Naive thymus-derived CD8-positive, alpha-beta T cell (primary cell): ENCODE measurements at places on chromosomes 3 and 15.

DNA sequence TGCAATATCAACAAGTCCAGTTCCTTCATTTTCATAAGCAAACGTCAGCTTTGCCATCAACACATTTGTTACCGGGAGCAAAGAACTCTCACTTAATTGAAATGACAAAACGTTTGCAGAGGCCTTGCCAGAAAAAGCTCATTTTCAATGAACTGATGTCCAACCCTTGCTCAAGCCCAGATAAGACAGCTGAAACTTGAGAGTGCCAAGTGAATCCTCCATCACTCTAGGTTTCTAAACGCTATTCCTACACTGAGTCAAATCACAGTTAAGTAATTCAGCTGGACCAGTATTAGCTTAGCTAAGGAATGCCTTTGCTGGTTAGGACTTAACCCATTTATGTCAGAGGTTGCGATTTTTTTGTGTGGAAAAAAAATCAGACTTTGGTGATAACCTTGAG is 11.5 kb downstream of the CHSY1 start:
- no peaks in the 10 kb centered on the region for H3K36me3 ChIP-seq
- peaks cover 78% of the 10 kb centered on the region for H3K4me1 ChIP-seq
- no peak for DNase-seq
- H3K4me3 ChIP-seq, result no peak overlapping the region
- no peaks in the 10 kb centered on the region for H3K27me3 ChIP-seq
- no peak overlapping the region for H3K27ac ChIP-seq

DNA sequence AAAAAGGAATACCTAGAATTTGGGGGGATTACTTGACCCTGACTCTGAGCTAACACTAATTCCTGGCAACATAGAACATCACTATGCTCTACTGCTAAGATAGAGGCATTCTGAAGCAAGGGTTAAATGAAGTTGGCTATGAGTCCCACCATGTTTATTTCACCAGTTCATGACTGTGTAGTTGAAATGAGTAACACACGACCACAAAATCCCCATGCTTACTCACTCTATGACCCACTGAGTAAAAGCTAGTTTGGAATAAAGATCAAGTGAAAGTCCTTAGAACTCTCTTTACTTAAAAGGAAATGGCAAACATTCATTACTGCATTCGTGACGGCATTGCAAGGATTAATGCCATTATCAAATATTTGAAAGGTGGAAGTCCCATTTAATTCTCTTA is 47.4 kb downstream of the MRPL46 start:
- DNase-seq, result no peak
- H3K27ac ChIP-seq, result no peak overlapping the region
- H3K27me3 ChIP-seq, result peaks cover 13% of the 10 kb centered on the region
- no peak overlapping the region for H3K4me3 ChIP-seq
- H3K4me1 ChIP-seq, result no peaks in the 10 kb centered on the region

- peak overlapping the region; percentile 26 for H3K4me3 ChIP-seq
- H3K36me3 ChIP-seq, result no peaks in the 10 kb centered on the region
- peaks cover 9% of the 10 kb centered on the region for H3K4me1 ChIP-seq
- H3K27me3 ChIP-seq, result peaks cover 4% of the 10 kb centered on the region
Observed at GRCh38 chr3:169940470-169941181, 26.0 kb upstream of the SEC62 start.

DNA sequence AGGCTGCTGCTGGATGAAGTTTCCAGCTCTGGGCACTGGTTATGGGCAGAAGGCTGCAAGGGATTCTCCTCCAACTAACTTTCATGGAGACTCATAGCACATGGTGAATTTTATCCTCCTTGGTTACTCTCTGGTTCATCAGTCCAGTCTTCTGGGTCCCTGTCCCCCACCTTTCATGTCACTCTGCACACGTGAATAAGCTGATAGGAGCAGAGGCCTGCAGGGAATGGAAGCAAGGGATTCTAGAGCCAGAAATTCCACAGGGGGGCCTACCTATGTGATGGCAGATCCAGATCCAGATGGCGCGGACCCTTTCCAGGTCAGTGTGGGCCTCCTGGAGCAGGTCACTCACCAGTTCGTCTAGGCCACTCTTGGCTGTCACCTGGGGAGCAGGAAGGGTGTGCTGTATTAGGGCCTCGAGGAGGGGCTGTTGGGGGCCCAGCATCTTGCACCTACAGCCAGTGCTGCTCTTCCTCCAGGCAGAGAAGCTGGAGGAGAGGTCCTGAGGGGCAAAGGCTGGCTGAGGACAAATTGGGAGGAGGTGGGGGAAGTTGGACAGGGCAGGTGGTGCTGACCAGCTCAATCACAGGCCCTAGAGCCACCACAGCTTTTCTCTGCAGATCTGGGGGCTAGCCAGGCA is 30.2 kb downstream of the KY start:
- no peak overlapping the region for H3K4me3 ChIP-seq
- no peaks in the 10 kb centered on the region for H3K27me3 ChIP-seq
- DNase-seq, result no peak

- peaks cover 27% of the 10 kb centered on the region for H3K27me3 ChIP-seq
- DNase-seq, result no peak
- H3K27ac ChIP-seq, result no peak overlapping the region
- no peak overlapping the region for H3K4me3 ChIP-seq
Observed at GRCh38 chr15:70016511-70016994, 81.2 kb downstream of the TLE3 start.

DNA sequence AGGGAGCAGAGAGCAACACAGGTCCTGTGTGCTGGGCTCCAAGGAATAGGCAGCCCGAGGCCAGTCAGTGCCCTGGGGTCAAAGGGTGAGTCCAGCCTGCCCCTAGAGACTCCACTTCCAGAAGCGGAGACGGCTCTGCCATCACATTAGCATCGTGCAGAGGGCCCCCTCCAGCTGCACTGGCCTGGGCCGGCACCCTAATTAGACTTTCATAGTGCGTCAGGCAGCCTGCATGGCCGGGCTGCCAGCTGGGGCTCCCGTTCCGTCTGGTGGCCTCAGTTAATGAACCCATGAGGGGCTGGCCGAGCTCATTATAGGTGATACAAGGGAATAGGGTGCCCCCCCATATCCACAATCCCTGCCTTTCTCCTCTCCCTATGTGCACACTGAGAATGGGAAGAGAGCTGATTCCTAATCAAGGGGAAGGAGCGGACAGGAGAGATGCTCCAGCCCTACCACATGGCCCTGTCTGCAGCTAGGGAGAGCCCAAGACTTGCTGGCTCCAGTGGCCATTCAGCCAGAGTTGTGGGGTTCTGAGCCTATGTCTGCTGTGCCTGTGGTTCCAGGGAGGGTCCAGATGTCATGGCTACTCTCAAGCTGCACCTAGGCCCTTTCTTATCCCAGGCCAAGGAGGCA is 128.0 kb downstream of the SRGAP3 start:
- H3K27ac ChIP-seq, result no peak overlapping the region
- peaks cover 2% of the 10 kb centered on the region for H3K36me3 ChIP-seq
- no peak overlapping the region for H3K4me3 ChIP-seq
- no peaks in the 10 kb centered on the region for H3K4me1 ChIP-seq

DNA sequence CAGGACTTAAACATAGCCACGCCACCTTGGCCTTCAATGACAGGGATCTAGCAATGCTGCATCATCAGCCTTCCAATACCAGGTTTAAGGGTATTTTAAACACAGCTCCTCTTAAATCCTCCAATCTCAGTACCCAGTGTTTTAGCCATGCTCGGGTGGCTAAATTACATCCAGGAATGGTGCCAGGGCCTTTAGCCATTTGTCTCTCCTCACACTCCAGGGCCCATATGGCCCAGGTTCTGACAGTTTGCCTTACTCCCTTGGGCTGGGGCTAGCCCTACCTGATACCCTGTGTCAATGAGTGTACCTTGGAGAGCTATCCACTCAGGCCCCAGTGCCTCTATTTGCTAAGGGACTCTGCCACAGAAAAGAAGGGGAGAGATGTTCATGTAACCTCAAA is 29.4 kb downstream of the ZNF589 start:
- H3K27me3 ChIP-seq, result no peaks in the 10 kb centered on the region
- H3K36me3 ChIP-seq, result peaks cover 16% of the 10 kb centered on the region
- peaks cover 34% of the 10 kb centered on the region for H3K4me1 ChIP-seq

DNA sequence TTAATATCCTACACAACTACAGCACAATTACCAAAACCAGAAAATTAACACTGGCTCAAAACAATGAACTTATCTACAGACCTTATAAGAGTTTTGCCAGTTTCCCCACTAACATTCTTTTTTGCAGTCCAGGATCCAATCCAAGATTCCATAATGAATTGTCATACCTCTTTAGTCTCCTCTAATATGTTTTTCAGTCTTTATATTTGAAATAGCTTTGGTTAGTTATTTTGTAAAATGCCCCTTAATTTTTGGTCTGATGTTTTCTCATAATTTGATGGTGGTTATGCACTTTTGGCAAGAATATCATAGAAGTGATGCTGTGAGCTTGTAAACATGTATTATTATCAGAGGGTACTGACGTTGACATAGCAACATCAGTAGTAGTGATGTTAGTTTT is 124.3 kb downstream of the ISL2 start:
- H3K36me3 ChIP-seq, result peaks cover 44% of the 10 kb centered on the region
- H3K27ac ChIP-seq, result no peak overlapping the region
- DNase-seq, result no peak
- H3K4me3 ChIP-seq, result no peak overlapping the region

GRCh38 chr3:69080233-69080920 is at the start of gene UBA3:
TSS of gene UBA3 (minus strand) at chr3:69080365. CDS start at chr3:69080353, 12 bp downstream.
- peak within 1 kb of the TSS; percentile 87 for H3K27ac ChIP-seq
- no peaks in the 10 kb centered on the region for H3K36me3 ChIP-seq
- DNase-seq, result peak; percentile 89
- H3K4me1 ChIP-seq, result peaks cover 25% of the 10 kb centered on the region

- H3K36me3 ChIP-seq, result peaks cover 3% of the 10 kb centered on the region
- peaks cover 27% of the 10 kb centered on the region for H3K4me1 ChIP-seq
- H3K27me3 ChIP-seq, result peaks cover 3% of the 10 kb centered on the region
- H3K4me3 ChIP-seq, result no peak overlapping the region
- DNase-seq, result no peak
Observed at GRCh38 chr3:193909387-193909786, 226.6 kb upstream of the HES1 start.

GRCh38 chr3:76497636-76498035 is 542.3 kb upstream of the ROBO2 start:
- no peaks in the 10 kb centered on the region for H3K36me3 ChIP-seq
- no peak for DNase-seq
- H3K4me1 ChIP-seq, result no peaks in the 10 kb centered on the region

GRCh38 chr15:38758043-38758442 is 193.4 kb upstream of the RASGRP1 start:
- no peak overlapping the region for H3K27ac ChIP-seq
- H3K27me3 ChIP-seq, result peaks cover 34% of the 10 kb centered on the region
- no peaks in the 10 kb centered on the region for H3K4me1 ChIP-seq
- no peak for DNase-seq

GRCh38 chr3:52323526-52324295 is 7.6 kb downstream of the DNAH1 start:
- no peaks in the 10 kb centered on the region for H3K27me3 ChIP-seq
- no peak overlapping the region for H3K4me3 ChIP-seq
- H3K36me3 ChIP-seq, result no peaks in the 10 kb centered on the region
- peak overlapping the region; percentile 63 for H3K27ac ChIP-seq
- H3K4me1 ChIP-seq, result no peaks in the 10 kb centered on the region

- no peak for DNase-seq
- H3K27me3 ChIP-seq, result peaks cover 4% of the 10 kb centered on the region
- no peaks in the 10 kb centered on the region for H3K4me1 ChIP-seq
- no peak overlapping the region for H3K4me3 ChIP-seq
- no peaks in the 10 kb centered on the region for H3K36me3 ChIP-seq
Observed at GRCh38 chr15:66803182-66803729, 101.2 kb downstream of the SMAD6 start.

GRCh38 chr3:98589331-98590036 is 3.9 kb downstream of the CPOX start:
- DNase-seq, result no peak
- no peak overlapping the region for H3K4me3 ChIP-seq

GRCh38 chr3:55364421-55364820 is 122.7 kb downstream of the WNT5A start:
- no peak for DNase-seq
- H3K27ac ChIP-seq, result no peak overlapping the region
- no peak overlapping the region for H3K4me3 ChIP-seq
- no peaks in the 10 kb centered on the region for H3K4me1 ChIP-seq
- H3K27me3 ChIP-seq, result no peaks in the 10 kb centered on the region
- H3K36me3 ChIP-seq, result no peaks in the 10 kb centered on the region

DNA sequence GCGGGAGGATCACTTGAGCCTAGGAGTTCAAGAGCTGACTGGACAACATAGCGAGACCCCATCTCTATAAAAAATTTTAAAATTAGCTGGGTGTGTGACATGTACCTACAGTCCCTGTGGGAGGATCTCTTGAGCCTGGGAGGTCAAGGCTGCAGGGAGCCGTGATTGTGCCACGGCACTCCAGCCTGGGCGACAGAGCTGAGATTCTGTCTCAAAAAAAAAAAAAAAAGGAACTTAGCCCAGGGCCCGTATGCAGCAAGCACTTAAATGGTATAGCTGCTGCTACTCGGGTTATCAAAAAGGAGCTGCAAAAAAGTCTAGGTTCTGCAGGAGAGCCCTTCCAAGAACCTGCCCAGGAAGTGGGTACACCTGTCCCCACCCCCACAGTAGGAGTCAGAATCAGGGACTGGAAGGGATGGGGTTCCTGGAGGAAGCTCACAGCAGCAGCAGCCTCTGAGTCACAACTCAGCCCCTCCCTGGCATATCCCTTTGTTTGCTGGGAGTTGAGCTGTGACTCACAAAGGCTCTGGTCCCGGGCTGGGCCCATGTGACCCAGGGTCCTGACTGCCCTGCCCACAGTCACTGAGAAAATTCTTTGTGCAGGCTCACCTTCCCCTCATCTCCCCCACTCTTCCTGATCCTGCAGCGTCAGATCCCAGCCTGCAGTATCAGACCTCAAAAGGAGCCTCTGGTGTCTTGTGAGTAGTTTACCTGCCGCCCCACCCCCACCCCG is at the start of gene SPATA12:
SPATA12 (plus strand) TSS at position 576 of the 733 bp plus-strand sequence. CDS start 13,031 bp downstream, outside the sequence.
- peaks cover 6% of the 10 kb centered on the region for H3K4me1 ChIP-seq
- peaks cover 8% of the 10 kb centered on the region for H3K27me3 ChIP-seq
- no peaks in the 10 kb centered on the region for H3K36me3 ChIP-seq
- H3K27ac ChIP-seq, result no peak within 1 kb of the TSS

DNA sequence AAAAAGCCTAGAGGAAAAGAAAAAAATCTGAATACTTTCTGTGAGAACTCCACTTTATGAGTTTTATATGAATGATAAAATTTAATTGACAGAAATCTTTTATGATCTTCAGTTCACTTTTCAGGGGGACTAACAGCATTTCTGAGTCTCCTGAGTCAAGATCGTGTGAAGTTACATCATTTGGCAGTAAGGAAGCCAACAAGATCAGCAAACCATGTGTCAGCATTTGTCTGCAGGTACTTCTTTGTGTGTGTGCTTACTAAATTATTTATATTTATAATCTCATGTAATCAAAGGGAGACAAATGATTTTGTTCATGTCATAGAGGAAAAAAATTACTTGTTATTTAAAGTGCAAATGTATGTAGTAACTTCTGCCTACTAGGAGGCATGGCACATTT is 217.6 kb downstream of the MBNL1 start:
- H3K27ac ChIP-seq, result no peak overlapping the region
- H3K4me1 ChIP-seq, result no peaks in the 10 kb centered on the region
- DNase-seq, result no peak
- peaks cover 12% of the 10 kb centered on the region for H3K36me3 ChIP-seq
- H3K27me3 ChIP-seq, result no peaks in the 10 kb centered on the region

- no peaks in the 10 kb centered on the region for H3K27me3 ChIP-seq
- H3K27ac ChIP-seq, result peak overlapping the region; percentile 87
- H3K36me3 ChIP-seq, result no peaks in the 10 kb centered on the region
- no peak for DNase-seq
- peak overlapping the region; percentile 46 for H3K4me3 ChIP-seq
- H3K4me1 ChIP-seq, result peaks cover 38% of the 10 kb centered on the region
Observed at GRCh38 chr3:179027326-179027900, 44.2 kb downstream of the ZMAT3 start.
